Stimulated activated naive CD8-positive, alpha-beta T cell treated with anti-CD3 and anti-CD28 coated beads, Interleukin-15, amount 100 ng/mL, for 72 hours (primary cell): ENCODE measurements at places on chromosomes 3 and 15.

- DNase-seq, result peak; percentile 44
These were observed at the start of gene MAPKAPK3 for GRCh38 chr3:50617096-50617791. TSS of gene MAPKAPK3 (plus strand) at chr3:50617151. CDS start at chr3:50617566, 415 bp downstream.

- no peak for DNase-seq
These were observed 529.2 kb downstream of the TUSC7 start for GRCh38 chr3:117238806-117239205.

- no peak for DNase-seq
These were observed 466.6 kb downstream of the RAP2B start for GRCh38 chr3:153628591-153628990.

- no peak for DNase-seq
These were observed 46.3 kb upstream of the GAP43 start for GRCh38 chr3:115577000-115577399.

DNA sequence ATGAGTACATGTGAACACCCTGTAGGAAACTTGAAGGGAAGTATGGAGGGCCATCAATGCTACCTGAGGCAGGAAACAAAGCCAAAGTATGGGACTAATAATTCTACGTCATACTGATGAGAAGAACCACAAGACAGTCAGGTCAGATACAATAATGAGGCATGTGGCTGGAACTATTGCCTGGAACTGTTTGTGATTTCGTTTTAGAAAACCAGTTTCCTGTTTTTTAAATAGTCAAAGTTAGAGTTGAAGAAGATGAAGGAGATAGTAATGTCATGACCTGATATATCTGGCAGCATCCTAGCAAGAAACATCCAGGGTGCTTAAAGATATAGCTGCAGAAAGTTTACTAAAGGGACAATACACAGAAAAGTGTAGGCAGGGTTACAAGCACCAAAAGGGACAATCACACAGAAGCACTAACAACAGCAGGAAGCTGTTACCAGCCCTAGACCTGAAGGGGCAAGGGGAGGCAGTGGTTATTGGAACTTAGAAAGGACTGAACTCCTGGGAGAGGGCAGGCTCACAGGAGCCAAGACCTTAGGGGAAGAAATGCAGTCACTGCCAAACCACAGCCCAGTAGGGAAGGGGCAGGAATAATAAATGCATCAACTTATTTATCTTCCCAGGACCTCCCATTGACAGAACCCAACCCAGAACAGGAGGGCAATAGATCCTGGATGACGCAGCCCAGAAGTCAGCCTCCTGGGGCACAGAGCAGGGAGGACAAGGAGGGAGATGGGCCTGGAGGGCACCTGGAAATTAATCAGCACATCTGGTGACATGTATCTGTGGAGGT is 302.1 kb upstream of the STT3B start:
- DNase-seq, result no peak

DNA sequence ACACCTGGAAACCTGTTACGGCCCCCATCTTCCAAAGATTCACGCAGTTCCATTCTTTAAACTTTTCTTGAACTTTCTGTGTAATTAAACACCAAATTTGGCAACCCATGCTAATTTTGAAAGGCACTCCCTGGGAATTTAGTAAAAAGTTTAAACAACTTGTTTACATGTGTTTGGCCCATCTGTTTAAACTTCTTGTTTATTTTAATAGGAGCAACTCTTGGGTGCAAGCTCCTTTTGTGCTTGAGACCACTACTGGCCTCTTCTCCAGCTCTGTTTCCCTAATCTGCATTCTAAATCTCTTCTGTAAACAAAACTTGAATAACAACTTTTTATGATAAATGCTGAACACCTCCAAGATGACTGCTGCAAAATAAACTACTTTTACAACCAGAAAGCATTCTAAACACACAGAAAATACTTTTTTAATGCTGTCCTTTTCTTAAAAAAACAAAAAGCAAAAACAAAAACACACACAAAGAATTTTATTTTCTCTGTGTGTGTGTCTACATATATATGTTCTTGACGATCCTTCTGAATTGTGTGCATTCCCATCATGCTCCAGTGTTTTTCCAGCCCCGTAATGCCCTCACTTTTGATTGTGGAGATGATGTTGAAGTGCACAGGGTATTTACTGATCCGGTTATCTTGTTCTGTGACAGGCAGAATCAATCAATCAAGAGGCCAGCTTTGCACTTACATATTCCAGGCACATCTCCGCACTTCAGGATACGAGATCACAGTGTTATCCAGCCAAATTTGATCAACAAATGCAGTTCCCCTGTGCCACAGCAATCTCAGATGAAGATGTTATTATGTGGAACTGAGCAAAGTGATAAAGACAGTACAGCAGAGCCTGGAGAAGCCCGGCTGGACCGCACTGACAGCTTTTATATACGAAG is 416.9 kb downstream of the FOXP1 start:
- DNase-seq, result no peak
